ENCODE measurements at places on chromosomes 3 and 15.

GRCh38 chr3:32857921-32858320 lies 40.1 kb downstream of the TRIM71 start:
- no peak for DNase-seq

GRCh38 chr3:54159917-54160316 lies 37.6 kb downstream of the CACNA2D3 start:
- DNase-seq = no peak

DNA sequence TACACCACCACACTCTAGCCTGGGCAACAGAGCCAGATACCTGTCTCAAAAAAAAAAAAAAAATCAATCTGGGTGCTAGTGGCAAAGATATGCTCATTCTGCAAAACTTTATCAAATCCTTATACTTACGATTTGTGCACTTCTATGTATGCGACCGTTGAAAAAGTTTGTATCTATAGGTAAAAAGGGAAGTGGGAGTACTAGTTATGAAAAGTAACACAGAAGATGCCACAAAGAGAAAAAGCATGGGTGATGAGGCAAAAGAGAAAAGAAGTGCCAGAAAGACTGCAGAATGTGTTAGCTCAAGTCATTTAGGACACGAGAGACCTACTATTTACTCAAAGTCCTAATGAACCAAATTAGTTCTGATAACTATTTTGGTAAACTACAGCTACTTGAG lies 407.8 kb downstream of the SHQ1 start:
- DNase-seq = no peak

- DNase-seq = no peak
These were observed 206.1 kb downstream of the TIGIT start for GRCh38 chr3:114499976-114500375.

DNA sequence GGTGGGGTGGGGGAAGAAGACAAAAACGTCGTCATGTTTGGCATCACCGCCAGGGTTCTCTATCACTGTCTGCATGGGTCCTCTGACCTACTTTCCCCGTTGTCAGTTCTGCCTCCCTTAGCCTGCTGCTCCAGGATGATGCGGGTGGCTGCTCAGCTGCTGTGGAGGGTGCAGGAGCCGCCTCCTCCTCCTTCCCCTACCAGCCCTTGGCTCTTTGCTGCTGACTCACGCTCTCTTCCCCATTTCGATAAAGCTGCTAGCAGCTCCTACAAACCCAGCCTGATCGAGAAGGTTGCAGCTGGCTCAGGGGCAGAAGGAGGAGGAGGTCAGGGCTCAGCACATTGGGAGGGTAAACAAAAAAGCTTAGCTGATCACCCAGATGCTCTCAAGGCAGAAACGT lies 49.5 kb upstream of the SEC13 start:
- peak; percentile 49 for DNase-seq

GRCh38 chr3:95434491-95434890 lies 1371.6 kb downstream of the NSUN3 start:
- peak; percentile 68 for DNase-seq

DNA sequence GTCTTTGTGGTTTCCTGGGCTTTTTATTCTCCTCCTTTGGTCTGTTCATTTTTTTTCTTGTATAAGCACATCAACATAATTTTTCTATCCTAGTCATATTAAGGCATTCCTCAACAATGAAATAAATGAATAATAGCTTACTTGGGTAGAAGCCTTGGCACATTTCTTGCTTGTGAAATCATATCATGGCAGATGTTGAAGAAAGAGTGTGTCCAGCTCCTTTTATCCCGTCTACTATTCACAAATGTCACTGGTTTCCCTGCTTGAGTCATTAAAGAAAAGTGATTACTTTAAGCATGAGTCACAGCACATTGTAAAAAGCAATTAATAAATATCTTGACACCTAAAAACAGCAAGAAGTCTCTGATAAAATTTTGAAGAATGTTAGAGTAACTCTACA lies 42.1 kb downstream of the MINAR1 start:
- DNase-seq = peak; percentile 60

GRCh38 chr15:71128939-71129562 lies 13.8 kb downstream of the THSD4 start:
- no peak for DNase-seq

DNA sequence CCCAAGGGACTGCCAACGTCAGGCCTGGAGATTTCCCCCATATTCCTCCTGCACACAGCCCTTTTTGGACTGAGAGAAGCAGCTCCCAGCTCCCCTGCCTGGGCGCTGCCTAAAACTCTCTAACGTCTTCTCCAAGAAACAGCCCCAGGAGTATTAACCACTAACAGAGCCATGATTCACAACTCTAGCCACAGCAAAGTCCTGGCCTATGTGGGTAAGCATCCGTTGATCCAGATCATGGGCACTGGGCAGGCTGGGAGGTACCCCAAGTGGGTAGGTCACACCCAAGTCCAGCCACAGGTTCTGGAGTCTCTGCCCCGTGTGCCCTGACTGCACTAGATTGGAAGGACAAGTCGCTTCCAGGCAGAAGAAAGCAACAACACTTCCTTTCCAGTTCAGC lies 31.9 kb downstream of the NBEAL2 start:
- DNase-seq = no peak

DNA sequence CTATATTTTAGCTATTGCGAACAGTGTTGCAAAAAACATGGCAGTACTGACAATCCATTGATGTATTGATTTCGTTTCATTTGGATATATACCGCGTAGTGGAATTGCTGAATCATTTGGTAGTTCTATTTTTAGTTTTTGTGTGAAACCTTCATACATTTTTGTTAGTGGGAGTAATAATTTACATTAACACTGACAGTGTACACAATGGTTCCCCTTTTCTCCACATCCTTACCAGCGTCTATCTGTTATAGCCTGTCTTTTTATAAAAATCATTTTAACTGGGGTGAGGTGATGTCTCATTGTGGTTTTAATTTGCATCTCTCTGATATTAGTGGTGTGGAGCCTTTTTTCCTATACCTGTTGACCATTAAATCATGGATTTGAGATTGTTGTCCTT lies 392.4 kb upstream of the ALCAM start:
- no peak for DNase-seq

DNA sequence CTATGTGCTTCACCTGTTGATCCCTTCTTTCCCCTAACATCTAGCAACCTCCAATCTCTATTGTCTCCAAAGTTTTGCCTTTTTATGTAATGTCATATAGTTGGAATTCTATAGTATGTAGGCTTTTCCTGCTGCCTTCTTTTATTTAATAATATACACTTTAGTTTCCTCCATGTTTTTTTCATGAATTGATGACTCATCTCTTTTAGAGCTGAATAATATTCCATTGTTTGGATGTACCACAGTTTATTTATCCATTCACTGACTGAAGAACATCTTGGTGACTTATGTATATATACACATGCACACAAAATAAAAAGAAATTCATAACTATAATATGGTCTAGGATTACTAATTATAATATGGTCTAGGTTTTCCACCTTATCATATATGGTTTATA lies 1314.2 kb downstream of the OTOL1 start:
- no peak for DNase-seq

- peak; percentile 95 for DNase-seq
These were observed 175.7 kb downstream of the KLHL25 start for GRCh38 chr15:85618956-85619491.

GRCh38 chr3:186823386-186823785 lies 17.1 kb upstream of the RFC4 start:
- DNase-seq = peak; percentile 66

- no peak for DNase-seq
These were observed 51.5 kb downstream of the KATNBL1 start for GRCh38 chr15:34158355-34158754.

GRCh38 chr3:193970773-193971206 lies 165.2 kb upstream of the HES1 start:
- peak; percentile 46 for DNase-seq

DNA sequence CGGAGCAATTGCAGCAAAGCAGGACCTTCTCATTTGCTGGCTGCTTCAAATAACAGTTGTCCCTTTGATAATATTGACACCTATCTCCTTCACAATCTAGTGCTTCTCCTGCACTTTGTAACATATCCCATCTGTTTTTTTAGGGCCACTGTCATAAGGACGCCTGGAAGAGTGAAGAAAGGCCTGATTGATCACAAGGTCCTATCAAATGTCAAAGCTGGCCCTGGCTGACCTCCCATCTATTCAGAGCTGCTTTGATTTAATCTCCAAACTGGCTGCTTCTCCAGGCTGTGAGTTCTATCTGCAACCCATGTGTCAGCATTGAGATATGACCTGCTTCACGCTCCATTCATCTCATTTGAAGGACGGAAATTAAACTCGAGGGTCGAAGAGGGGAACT lies 601.2 kb upstream of the KCNMB2 start:
- no peak for DNase-seq

DNA sequence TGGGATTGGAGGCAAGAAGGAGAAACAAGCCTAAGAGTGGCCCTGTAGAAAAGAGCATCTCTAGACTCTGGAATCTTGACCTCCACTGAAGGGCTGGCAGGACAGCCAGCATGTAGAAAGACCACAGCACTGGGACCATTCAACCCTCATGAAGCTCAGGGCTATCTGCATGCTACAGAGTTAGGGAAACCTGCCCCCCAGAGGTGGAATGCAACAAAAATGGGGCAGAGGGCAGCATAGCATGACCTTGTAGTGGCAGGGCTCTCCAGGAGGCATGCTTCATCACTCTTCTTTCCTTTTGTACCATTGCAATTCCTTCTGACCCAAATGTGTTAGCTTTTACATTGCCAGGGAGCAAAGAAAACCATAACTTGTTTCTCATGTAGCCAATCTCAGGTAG lies 445.4 kb downstream of the EPHB1 start:
- no peak for DNase-seq

DNA sequence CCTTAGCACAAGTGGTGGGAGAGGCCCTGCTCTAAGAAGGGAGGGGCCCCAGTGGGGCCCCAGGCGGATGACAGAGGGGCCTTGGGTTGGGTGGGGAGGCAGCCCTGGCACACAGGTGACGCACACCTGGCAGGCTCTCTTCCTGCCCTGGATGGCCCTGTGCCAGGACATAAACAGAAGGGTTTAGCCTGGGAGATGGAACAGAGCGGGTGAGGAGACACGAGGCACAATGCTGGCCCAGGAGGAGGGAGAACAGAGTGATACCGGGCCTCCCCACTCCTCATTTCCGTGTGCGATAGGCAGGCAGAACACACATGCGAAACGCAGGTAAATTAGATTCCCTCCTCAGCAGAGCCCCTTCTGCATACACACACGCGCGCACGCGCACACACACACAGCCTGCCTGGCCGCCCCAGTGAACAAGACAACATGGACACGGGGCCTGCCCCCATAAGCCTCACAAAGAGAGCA lies 39.8 kb downstream of the IDH2 start:
- DNase-seq = no peak

DNA sequence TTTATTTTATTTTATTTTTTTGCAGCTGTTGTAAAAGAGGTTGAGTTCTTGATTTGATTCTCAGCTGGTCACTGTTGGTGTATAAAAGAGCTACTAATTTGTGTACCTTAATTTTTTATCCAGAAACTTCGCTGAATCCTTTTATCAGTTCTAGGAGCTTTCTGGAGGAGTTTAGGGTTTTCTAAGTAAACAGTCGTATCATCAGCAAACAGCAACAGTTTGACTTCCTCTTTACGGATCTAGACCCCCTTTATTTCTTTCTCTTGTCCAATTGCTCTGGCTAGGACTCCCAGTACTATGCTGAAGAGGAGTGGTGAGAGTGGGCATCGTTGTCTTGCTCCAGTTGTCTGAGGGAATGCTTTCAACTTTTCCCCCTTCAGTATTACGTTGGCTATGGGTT lies 165.8 kb upstream of the KCNMB2 start:
- DNase-seq = no peak

DNA sequence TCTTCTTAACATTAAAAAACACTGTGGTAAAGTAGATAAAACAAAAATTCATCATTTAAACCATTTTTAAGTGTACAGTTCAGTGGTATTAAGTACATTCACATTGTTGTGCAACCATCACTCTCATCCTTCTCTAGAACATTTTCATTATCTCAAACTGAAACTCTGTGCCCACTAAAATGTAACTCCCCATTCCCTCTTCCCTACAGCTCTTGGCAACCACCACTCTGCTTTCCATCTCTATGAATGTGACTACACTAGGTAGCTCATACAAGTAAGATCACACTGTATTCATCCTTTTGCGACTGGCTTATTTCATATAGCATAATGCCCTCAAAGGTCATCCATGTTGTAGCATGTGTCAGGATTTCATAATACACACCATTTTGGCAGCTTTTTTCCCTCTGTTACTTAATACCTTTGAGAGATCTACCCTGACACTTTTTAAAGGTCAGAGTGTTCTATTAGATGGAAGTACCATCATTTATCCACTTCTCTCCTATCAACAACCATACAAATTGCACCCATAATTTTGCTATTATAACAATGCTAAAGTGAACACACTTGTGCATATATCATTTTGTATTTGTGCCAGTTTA lies 42.9 kb upstream of the FRMD4B start:
- DNase-seq = no peak

DNA sequence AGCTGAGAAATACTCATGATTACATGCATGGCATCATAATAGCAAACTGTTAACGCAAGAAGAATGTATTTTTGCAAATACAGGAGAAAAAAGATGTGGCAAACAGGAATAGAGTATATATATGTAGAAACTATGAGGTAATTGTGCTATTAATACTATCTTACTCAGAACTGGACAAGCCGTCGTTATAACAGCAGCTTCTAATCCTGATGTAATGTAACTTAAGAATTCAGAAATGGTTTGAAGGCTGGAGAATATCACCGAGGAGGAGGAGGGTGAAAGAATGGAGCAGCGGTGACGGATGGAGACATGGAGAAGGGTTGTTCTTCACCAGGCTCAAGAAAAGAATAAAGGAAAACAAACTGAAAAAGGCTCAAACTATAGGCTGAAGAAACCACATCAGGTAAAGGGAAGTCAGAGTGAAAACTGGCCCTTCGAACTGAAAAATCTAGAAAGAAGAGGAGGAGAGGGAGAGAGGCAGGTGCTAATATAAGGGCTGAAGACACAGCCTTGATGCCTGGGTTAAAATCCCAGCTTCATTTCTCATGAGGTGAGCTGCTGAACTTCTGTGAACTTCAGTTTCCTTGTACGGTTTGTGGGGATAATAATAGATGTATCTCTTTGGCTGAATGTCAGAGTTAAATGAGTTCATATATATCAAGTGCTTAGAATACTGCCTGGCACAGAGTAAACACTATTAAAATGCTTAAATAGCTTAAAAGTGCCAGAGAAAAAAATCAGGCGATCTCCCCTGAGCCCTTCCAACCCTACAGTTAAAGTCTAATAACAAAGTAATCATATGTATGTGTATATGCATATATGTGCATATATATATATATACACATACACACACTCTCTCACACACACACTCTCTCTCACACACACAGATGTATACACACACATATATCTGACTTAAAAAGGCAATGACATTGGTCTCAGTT lies 43.9 kb downstream of the GOLIM4 start:
- DNase-seq = peak; percentile 59

- no peak for DNase-seq
These were observed 24.6 kb downstream of the CA12 start for GRCh38 chr15:63357061-63357460.

GRCh38 chr3:11096266-11097139 lies 57.8 kb upstream of the HRH1 start:
- peak; percentile 91 for DNase-seq

GRCh38 chr3:72320955-72321303 lies 527.3 kb downstream of the SHQ1 start:
- no peak for DNase-seq

GRCh38 chr3:62184559-62184958 lies 188.8 kb downstream of the FEZF2 start:
- peak; percentile 36 for DNase-seq
